Endodermal cell (in vitro differentiated cells): ENCODE measurements at places on chromosomes 16 and 17. TPM values are rescaled to one million over a fixed set of nuclear protein-coding genes. Genes with fewer than 3 reads are reported as not detected.

DNA sequence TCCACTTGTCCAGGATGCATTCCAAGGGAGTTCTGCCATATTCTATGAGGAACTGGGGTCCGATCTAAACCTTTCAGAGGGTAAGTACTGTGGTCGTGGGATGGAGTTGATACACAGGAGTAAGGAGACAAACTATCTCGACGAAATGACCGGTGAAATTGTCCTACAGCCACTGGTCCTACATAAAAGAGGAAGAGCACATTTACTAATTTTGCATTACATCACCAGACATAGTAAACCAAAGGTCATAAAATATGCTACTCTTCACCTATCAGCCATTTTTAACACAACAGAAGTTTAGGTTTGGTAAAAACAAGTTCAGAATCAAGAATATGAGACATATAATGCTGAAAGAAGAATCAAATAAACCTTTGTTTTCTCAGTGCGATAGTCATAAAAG, 8.1 kb downstream of the HSF5 start:
- no peak for DNase-seq

DNA sequence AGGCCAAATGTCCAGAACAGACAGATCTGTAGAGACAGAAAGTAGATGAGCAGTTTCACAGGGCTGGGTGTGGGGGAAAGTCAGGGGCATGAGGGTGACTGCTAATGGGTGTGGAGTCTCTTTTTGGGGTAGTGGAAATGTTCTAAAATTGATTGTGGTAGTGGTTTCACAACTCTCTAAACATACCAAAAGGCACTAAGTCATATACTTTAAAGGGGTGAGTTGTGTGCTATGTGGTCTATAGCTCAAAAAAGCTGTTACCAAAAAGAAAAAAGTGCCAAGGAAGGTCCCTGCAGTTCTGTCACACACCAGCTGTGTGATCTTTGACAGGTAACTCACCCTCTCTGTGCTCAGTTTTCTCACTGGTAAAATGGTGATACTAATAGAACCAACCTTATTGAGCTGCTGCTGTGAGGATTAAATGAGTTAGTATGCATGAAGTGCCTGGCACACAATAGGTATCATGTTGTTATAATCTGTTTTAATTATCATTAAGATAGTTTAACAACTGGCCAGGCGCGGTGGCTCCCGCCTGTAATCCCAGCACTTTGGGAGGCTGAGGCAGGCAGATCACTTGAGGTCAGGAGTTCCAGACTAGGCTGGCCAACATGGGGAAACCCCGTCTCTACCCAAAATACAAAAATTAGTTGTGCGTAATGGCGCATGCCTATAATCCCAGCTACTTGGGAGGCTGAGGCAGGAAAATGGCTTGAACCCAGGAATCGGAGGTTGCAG, 10.3 kb downstream of the ITGAX start:
- DNase-seq = no peak

DNA sequence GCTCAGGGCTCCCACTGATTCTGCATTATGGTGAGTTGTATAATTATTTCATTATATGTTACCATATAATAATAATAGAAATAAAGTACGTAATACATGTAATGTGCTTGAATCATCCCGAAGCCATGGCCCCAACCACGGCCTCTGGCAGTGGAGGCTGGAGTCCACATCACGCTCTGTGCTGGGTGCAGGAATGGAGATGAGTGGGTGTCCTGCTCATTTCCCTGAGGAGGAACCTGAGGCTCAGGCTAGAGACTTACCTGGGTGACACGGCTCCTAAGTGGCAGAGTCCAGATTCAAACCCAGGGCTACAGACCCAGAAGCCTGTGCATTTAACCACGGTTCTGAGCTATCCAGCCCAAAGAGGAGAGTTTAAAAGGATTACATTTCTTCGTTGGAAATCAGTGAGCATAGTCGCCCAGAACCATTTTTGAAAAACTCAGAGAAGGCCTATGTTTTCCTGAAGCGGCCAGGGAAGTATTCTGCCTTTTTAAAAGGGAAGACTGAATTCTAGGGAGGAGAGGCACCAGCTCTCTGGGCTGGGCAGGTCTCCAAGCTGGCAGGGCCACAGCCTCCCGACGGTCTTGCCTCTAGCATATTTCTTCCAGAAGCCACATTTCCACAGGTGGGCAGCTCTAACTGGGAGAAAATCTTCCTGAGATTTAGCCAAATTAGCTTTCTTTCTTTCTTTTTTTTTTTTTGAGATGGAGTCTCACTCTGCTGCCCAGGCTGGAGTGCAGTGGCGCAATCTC, 6.7 kb downstream of the IL4R start:
- DNase-seq = peak; percentile 22

Gene CHTF18
- total RNA-seq = 138 and 158 TPM in 2 replicates

DNA sequence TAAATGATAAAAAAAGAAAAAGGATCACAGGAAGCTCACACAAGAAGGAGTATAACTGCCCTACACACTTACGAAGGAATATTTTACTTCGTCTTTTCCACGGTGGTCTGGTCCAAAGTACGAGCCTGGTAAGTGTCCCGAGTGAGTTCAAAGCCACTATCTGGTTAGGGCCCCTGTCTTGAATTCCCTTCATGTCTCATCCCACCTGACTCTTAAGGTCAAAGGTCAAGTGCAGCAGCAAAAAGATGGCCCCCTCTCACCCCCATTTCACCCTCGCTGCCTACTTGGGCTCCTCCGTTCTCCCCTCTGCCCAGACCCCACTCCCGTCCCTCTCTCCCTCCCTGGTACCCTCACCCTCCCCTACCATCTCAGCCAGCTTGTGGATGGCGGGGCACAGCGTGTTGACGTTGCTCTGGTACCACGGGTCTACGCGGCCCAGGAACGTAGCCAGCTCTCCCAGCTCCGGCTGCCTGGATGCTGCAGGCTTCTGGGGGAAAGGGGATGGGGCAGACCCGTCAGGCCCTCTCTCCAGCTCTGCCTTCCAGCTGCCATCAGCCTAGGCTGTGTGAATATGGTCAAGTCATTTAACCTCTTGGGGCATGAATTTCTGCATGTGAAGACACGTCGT, 27.8 kb upstream of the MFSD6L start:
- peak; percentile 43 for DNase-seq

Gene YBX2
- 12.0 to 17.3 TPM (median 15.9 TPM) in 3 replicates for total RNA-seq

GRCh38 chr16:15650698-15651171, 690 bp downstream of the NDE1 start:
- peak; percentile 79 for DNase-seq

Gene P2RX1
- not detected in 2 replicates for total RNA-seq

Gene NOD2
- 0.07 and 0.33 TPM in 2 replicates for total RNA-seq

- DNase-seq = peak; percentile 53
Measured at GRCh38 chr16:2956579-2956956, 7.5 kb upstream of the KREMEN2 start.

Gene HBA1
- total RNA-seq = not detected in 3 replicates

- no peak for DNase-seq
Measured at GRCh38 chr17:47968836-47969235, 2.1 kb upstream of the CDK5RAP3 start.

DNA sequence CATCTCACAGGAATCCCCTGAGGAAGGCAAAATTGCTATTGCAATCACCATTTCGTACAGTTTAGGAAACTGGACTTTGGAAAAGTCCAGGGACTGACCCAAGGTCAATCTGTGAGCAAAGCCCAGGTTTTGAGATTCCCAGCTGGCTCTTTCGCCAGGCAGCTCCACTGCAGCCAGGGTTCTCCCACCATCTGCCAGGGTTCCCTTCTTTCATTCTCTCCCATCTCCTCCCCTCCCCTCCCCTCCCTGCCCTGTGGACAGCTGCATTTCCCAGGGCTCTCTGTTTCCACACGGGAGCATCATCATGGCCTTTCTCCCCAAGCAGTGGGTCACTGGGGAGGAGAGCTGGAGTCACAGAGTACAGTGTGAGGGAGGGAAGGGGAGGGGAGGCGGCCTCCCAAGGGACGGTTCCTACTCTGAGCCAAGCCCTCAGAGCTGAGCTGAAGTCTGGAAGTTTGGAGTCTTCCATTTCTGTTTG, 11.9 kb upstream of the GSDMA start:
- no peak for DNase-seq

Gene CRK
- 49.8 and 50.5 TPM in 2 replicates for total RNA-seq

Gene MGAT5B
- 3.3 and 3.5 TPM in 2 replicates for total RNA-seq

DNA sequence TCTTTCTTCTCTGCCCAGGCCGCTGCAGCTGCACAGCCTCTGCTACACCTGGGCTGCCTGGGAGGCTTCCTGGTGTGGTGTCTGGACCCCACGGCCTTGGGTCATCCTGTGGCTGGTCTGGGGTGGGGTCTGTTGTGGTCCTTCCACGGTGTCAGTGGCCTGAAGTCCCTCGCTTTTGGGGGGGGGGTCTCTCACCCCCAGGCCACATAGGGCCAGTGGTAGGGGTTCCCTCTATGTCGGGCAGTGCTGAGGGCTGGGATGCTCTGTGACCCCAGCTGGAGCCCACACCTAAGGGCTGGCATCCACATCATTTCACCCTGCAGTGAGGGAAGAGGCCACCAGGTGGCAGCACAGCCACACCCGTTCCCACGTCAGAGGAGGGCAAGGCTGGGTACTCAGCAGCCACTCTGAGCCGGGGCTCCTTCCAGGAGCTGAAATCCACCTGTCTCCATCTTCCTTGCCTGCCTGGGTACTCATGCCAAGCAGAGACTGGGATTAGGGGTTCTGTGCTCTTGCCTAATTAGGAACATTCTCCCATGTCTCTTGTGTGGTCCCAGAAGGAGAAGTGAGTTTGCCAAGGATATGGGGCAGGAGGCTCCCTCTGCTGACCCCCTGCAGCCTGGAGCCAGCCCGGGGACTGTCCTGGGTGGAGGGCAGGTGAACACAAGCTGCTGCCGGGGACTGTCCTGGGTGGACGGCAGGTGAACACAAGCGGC, 13.0 kb downstream of the ENGASE start:
- peak; percentile 97 for DNase-seq

DNA sequence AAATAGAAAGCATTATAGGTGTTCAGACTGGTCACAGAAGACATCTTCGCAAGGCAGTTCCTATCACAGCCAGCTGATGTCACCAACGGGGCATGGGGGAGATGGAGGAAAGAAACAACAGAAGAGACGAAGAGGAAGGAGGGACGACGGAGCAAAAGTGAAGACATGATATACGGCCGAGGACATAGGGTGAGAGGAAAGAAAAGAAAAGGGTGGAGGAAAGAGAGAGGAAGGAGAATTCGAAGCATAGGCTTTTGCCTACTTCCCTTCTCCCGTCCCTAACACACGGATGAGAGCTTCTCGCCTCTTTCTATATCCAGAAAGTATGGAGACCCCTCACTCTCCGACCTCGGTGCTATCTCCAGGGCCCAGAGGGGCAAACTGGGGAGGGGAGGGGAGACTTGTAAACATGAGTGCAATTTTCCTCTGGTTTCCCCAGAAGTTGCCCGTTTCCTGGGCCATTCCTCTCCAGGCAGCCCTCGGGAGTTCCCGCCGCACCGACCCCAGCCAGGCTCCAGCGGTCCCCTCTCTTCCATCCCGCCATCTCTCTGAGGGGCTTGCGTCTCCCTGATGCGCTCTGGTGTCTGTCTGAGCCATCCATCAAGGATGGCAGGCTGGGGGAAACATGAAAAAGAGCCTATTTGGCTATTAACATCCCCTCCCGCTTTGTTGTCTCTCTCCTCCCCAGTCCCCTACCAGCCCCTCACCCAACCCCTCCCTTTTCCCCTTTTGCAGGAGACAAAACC, 26.0 kb downstream of the COPZ2 start:
- peak; percentile 85 for DNase-seq
